ENCODE measurements at places on chromosomes 6 and 20. TPM values are rescaled to one million over a fixed set of nuclear protein-coding genes. Genes with fewer than 3 reads are reported as not detected.

The OTOR gene
- total RNA-seq: not detected

GRCh38 chr6:112503091-112503596, 156.0 kb downstream of the RFPL4B start:
- H3K36me3 ChIP-seq: no peaks in the 10 kb centered on the region
- H3K27me3 ChIP-seq: no peaks in the 10 kb centered on the region
- no peaks in the 10 kb centered on the region for H3K4me1 ChIP-seq
- no peak overlapping the region for H3K27ac ChIP-seq

The HLA-F gene
- 3.5 TPM for total RNA-seq

- no peaks in the 10 kb centered on the region for H3K4me1 ChIP-seq
- no peak for DNase-seq
- no peak overlapping the region for H3K4me3 ChIP-seq
- H3K27me3 ChIP-seq: peaks cover 2% of the 10 kb centered on the region
- H3K36me3 ChIP-seq: no peaks in the 10 kb centered on the region
- no peak overlapping the region for H3K27ac ChIP-seq
These were observed 146.8 kb downstream of the EYA2 start for GRCh38 chr20:47041396-47041899.

The MAP3K4 gene
- total RNA-seq: 40.1 TPM

- no peaks in the 10 kb centered on the region for H3K27me3 ChIP-seq
- peaks cover 23% of the 10 kb centered on the region for H3K4me1 ChIP-seq
- H3K36me3 ChIP-seq: no peaks in the 10 kb centered on the region
- H3K27ac ChIP-seq: no peak overlapping the region
- DNase-seq: peak; percentile 75
These were observed 54.5 kb downstream of the STMND1 start for GRCh38 chr6:17156112-17156921.

The NKAIN4 gene
- total RNA-seq: not detected

DNA sequence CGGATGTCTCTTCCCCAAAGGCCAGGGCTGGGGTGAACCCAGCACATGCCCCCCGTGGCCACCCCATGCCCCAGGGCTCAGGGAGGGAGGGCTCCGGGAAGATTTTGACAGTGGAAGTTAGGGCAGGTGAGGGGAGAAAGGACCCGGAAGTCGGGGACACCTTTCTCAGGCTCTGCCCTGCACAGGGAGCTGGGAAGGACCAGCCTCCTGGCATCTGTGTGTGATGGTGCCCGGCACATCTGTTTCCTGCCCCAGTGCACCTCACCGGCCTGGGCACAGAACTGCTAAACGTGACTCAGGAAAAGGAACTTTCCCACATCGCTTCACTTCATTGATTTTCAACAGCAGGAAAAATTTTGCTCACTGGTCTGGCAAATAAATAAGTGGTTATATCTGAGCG, 141.1 kb upstream of the AFDN start:
- no peak overlapping the region for H3K4me3 ChIP-seq
- peak overlapping the region; percentile 96 for H3K27ac ChIP-seq
- no peaks in the 10 kb centered on the region for H3K27me3 ChIP-seq
- peaks cover 68% of the 10 kb centered on the region for H3K4me1 ChIP-seq

DNA sequence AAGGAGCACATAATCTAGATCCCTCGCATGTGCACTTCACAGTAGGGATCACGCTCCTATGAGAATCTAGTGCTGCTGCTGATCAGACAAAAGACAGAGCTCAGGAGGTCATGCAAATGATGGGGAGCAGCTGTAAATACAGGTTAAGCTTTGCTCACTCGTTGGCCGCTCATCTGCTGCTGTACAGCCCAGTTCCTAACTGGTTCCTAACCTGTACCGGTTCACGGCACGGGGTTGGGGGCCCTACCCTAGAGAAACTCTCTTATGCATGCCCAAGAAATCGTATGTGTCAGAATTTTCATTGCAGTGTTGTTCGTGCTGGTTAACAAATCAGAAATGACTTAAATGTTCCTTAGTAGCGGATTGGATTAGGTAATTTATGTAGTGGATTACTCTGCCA, 116.1 kb downstream of the CDH26 start:
- no peaks in the 10 kb centered on the region for H3K36me3 ChIP-seq
- H3K4me3 ChIP-seq: no peak overlapping the region
- no peak for DNase-seq
- H3K4me1 ChIP-seq: no peaks in the 10 kb centered on the region
- H3K27ac ChIP-seq: no peak overlapping the region

DNA sequence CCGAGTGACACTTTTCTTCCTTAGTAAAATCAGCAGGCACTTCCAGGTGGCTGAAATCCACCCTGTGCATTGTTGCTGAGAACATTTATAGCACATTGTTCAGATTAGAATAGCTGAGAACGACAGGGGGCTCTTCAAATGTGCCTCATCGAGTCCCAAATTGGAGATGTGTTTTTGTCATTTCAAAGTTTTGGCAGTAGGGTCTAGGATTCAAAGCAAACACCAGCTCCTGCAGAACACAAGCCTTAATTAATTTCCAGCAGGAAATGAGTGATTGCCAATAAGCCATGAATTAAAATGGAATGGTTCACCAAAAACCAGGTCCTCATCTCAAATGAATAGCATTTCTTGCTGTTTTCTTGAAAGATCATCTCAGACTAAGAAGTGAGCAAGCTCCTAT, 171.6 kb downstream of the PLCB1 start:
- H3K4me3 ChIP-seq: no peak overlapping the region
- no peak overlapping the region for H3K27ac ChIP-seq
- H3K36me3 ChIP-seq: no peaks in the 10 kb centered on the region
- H3K4me1 ChIP-seq: no peaks in the 10 kb centered on the region

DNA sequence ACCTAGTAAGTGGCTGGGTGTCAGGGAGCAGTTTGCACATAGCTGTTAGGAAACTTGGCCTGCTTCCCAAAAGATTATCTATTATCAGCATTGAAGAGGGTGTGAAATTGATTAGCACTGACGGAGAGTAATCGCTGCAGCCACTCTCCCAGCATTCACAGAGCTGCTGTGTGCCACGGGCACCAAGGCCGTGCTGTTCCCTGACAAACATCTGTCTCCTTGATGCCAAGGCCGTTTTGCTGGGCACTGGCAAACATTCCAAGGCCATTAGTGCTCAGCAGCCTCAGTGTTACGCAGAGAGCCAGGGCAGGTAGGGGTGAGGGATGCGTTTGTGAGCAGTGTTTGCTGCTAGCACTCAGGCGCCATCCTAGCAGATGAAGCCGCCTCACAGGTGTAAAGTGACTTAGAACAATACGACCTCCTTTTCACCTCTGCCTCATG, 57.7 kb upstream of the VSTM2L start:
- peaks cover 59% of the 10 kb centered on the region for H3K36me3 ChIP-seq
- no peak overlapping the region for H3K4me3 ChIP-seq
- DNase-seq: no peak
- H3K27ac ChIP-seq: no peak overlapping the region

DNA sequence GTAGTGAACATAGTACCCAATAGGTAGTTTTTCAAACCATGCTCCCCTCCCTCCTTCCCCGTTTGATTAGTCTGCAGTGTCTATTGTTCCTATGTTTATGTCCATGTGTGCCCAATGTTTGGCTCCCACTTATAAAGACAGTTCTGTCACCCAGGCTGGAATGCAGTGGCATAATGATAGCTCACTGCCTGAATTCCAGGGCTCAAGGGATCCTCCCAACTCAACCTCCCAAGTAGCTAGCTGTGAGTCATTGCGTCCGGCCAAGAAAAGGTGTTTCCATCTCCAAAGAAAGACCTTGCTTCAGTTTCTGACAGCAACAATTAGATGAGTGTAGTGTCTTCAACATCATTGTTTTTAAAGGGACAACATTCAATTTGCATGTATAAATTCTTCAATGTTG, 131.1 kb upstream of the CEP162 start:
- H3K4me1 ChIP-seq: no peaks in the 10 kb centered on the region
- DNase-seq: no peak
- H3K4me3 ChIP-seq: no peak overlapping the region
- H3K36me3 ChIP-seq: no peaks in the 10 kb centered on the region
- no peak overlapping the region for H3K27ac ChIP-seq

GRCh38 chr20:17495826-17496225, 35.4 kb downstream of the BFSP1 start:
- no peaks in the 10 kb centered on the region for H3K4me1 ChIP-seq
- no peak overlapping the region for H3K4me3 ChIP-seq
- H3K27me3 ChIP-seq: peaks cover 63% of the 10 kb centered on the region
- DNase-seq: no peak

DNA sequence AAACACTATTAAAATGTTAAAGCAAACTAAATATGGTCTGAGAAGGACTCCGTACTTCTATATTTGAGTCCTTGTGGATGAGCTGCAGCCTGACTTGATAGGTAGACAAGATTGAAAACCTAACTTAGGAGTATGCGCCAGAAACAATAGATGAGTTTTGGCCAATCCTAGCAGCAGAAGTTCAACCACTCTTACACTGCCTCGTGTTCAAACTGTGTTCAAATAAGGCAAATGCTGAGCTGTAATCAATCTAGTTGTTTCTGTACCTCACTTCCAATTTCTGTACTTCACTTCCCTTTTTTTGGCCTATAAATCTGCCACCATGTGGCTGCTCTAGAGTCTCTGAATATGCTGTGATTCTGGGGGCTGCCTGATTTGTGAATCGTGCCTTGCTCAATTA, 13.2 kb upstream of the SERINC1 start:
- no peaks in the 10 kb centered on the region for H3K4me1 ChIP-seq
- no peak for DNase-seq
- H3K4me3 ChIP-seq: no peak overlapping the region
- H3K36me3 ChIP-seq: no peaks in the 10 kb centered on the region
- H3K27ac ChIP-seq: no peak overlapping the region

The RNF217 gene
- 1.2 TPM for total RNA-seq

DNA sequence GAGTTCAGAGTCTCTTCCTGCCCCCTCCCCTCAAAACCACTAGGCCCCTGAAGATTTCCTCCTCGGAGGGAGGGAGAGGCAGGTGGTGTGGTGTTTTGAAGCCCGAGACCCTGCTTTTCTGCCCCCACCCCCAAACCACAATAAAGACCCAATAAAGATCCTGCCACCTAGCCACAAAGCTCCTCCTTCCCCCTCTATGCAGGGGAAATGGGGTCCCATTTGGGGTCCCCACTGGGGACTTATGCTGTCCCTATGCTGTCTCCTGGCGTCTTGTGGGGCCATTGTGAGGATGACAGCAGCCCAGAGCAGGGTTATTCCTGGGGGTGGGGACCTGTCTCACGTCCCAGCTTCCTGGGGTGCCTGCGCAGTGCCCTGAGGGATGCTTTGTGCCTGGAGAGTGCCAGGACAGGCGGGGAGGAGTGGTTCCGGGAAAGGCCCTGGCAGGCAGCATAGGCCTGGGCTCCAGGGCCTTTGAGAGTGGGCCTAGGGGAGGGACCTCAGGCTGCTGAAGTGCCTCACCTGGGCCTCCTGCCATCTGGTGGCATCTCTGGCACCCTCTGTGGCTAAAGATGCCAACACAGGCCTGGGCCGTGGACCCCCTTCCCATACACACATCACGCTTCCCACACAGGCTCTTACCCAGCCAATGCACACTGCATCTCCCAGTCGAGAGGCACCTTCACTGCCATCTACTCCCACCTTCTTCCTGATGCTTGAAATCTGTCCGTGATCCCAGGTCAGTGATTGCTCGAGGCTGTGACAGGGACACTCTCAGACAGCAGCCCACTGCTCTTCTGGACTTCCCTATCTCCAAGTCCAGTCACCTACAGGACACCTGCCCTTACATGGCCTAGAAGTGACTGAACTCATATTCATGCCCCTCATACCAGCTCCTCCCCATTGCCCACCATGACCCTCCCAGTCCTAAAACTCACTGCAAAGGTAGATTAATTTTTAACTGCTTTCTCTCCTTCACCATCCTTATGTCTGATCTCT, 7.9 kb upstream of the ARMC12 start:
- H3K27me3 ChIP-seq: no peaks in the 10 kb centered on the region
- H3K27ac ChIP-seq: no peak overlapping the region
- no peaks in the 10 kb centered on the region for H3K36me3 ChIP-seq
- H3K4me3 ChIP-seq: peak overlapping the region; percentile 61

The SMPD2 gene
- total RNA-seq: 6.7 TPM
